ENCODE measurements at places on chromosomes 12 and 14.

DNA sequence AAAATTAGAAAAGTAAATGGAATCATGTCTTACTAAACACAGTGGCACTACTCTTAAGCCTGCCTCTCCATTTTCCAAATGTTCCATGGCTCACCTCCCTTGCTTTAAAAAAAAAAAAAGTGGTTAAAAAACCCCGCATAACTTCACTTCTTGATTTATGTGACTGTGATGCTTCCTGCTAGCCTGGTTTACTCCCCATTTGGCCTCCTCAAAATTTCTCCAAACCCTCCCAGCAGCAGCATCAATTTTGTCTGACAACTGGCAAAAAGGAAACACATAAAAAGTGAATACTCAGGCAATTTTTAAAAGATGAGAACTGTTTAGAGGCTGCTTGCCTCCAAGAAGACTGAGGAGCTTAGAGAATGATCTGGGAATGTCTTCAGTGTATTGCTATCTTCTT is 17.8 kb upstream of the EGLN3 start:
- DNase-seq: no peak

GRCh38 chr14:67998834-67999233 is 179.3 kb downstream of the RAD51B start:
- DNase-seq: no peak

DNA sequence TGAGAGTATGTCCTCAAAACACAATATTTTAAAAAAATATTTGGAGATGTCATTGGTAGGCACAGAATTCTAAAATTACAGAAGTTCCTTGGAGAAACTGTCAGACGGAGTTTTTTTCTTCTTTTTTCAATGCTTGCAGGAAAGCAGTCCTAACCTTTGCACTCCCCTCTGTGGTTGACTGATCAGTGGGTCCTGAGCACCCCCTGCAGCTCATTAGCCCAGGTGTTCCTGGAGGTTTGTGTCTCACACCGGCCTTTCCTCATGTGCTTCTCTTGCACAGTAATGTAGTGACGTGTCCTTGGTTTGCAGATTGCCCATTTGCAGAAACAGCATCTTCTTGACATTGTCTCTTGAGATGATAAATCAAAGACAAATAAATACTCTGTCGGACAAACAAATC is 513.0 kb downstream of the TMEM121 start:
- DNase-seq: peak; percentile 65

DNA sequence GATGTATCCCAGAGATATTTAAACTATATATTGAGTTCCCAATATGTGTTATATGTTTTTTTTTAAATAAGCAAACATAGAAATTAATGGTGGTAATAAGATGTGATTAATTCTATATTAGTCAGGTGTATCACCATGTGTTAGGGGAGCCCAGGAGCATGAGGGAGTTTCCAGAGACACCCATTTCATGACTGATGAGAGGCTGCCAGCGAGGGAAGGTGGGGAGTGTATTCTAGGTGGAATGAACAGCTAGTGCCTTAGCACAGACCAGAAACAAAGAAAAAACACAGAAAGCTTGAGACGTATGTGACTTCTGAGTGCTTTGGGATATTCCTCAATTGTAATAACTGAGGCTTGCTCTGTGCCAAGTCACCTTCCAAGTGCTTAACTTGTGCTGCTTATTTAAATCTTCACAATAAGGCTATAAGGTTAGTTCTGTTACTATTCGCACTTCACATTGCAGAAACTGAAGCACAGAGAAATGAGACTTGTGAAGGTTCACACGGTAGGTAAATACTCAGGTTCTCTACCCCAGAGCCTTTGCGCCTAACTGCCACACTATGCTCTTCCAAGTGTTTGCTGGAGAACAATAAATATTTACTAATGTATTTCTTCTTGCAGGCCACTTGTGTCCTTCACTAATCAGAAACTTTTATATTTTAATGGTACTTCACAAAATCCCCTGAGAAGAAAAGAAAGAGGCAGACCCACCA is 17.9 kb upstream of the MGP start:
- DNase-seq: no peak

GRCh38 chr12:64752833-64753238 is 6.4 kb downstream of the GNS start:
- no peak for DNase-seq

DNA sequence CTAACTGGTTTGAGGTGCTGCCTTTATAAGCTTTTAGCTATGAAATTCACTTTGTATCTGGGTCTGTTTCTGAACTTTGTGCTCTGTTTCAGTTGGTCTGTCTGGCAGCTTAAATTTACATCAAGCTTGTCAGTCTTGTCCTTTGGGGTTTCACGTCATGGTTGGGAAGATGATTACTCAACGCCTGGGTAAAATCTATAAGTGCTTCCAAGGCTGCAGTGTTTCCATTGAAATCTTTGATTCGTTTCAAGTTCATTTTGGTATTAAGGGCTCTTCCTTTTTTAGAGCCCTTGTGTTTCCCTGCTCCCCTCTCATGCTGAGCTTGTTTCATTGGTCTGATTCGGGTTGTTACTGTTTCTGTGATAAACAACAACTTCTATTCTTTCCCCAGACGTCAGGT is 58.2 kb downstream of the FBXW8 start:
- no peak for DNase-seq

GRCh38 chr12:25320123-25321006 is 69.6 kb upstream of the KRAS start:
- DNase-seq: no peak

- peak; percentile 47 for DNase-seq
Observed at GRCh38 chr14:88411039-88411438, 25.6 kb downstream of the SPATA7 start.

GRCh38 chr12:105468464-105468863 is 138.0 kb downstream of the C12orf75 start:
- no peak for DNase-seq

- no peak for DNase-seq
Observed at GRCh38 chr12:81105687-81106086, 27.8 kb downstream of the ACSS3 start.

DNA sequence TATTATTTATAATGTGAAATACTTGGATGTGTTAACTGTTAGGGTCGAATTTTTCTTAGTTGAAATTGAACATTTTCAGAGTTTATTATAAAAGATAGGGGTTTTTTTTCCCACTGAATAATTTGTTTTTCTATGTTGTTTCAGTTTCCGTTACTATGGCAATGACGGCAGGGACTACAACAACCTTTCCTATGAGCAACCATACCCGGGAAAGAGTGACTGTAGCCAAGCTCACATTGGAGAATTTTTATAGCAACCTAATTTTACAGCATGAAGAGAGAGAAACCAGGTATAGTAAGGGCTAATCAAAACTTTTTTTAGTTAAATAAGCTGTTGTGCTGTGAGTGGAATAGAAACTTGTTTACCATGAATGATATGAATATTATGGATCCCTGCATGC is 35.1 kb upstream of the BMAL2 start:
- no peak for DNase-seq

GRCh38 chr14:23605931-23606585 is 27.5 kb upstream of the JPH4 start:
- DNase-seq: no peak

GRCh38 chr12:48296586-48297282 is 54.0 kb downstream of the ZNF641 start:
- peak; percentile 90 for DNase-seq

- no peak for DNase-seq
Observed at GRCh38 chr14:69619012-69619411, 7.6 kb downstream of the SUSD6 start.

- no peak for DNase-seq
Observed at GRCh38 chr12:64911081-64911480, 86.6 kb downstream of the TBC1D30 start.

GRCh38 chr14:102993523-102993922 is 63.8 kb downstream of the CDC42BPB start:
- DNase-seq: no peak

- DNase-seq: peak; percentile 65
Observed at GRCh38 chr14:75440733-75441477, 13.1 kb downstream of the JDP2 start.

DNA sequence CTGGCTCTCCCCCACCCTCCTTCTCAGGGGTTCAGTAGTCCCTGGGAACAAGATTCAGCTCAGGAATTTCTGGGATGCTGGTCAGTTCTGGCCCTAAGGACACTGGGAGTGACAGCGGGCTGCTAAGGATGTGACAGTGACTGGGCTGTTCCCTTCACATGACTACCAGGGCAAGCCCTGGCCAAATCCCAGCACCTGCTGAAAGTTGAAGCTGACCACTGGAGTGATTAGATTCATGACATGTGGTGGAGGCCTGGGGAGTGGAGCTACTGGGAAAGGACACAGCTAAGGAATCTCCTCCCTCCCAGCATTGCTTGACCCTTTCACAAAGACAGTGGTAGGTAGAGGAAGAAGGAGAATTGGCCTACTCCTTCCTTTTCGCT is 204.9 kb downstream of the DAD1 start:
- no peak for DNase-seq

- DNase-seq: no peak
Observed at GRCh38 chr12:116934908-116935705, 24.4 kb downstream of the FBXW8 start.

DNA sequence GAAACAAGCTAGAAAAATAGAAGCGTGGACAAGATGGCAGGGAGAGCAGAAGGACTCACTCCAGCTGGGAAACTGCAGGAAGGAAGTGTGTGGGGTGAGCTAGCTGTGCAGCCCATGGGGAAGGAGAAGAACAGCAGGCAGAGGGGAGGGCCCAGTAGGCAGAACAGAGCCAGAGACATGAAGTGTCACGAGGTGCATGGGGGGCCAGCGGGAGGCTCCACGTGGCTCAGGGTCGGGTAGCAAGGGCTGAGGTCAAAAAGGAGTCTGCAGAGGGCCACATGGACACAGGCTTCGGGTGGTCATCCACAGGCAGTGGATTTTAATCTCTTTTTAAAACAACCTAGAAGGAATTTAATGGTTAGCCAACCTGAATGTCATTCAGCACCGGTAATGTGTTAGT is 669.0 kb downstream of the BCL11B start:
- no peak for DNase-seq

DNA sequence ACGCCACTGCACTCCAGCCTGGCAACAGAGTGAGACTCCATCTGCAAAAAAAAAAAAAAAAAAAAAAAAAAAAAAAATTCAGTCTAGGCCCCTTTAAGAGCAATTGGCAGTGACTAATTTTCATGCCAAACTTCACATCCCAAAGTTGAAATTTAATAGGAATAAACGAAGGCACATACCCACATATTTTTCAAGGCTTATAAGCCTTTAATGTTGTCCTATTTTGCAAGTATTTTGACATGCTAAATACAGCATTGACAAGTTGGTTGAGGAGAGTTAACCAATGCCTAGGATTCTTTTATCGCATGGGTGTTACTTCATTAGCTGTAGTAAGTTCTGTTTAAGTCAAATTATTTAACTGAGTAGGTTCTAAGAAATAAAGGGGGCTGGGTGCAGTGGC is 23.5 kb upstream of the HIP1R start:
- no peak for DNase-seq

- peak; percentile 96 for DNase-seq
Observed at GRCh38 chr12:13100882-13101769, 2.3 kb downstream of the GSG1 start.

DNA sequence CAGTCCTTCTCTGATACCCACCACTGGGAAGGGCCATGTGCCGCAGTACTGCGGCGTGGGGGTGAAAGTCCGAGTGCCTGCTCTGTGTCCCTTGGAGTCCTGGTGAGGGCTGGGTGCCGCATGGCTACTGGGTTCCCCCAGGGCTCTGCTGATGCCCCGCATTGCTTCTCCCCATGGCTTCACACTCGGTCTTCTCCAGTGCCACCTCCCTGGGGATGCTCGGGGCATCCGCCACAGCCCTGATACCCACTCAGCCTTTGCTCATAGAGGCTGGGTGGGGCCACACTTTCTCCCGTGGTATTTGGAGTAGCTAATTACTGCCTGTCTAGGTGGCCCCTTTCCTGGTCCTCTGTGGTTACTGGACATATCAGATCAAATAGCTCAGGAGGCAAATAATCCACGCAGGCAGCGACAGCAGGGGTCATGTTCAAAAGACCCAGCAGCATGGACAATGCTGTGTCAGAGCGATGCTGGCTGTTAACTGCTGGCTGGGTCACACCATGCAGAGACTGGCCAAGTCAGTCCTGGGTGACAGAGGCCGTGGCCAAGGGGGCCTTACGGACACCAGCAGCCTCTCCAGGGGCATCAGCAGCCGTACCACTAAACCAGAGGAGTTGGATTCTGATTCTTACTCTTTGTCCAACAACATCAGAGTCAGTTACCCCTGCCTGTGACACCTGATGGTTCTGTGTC is 106.5 kb downstream of the ADGRD1 start:
- peak; percentile 36 for DNase-seq

DNA sequence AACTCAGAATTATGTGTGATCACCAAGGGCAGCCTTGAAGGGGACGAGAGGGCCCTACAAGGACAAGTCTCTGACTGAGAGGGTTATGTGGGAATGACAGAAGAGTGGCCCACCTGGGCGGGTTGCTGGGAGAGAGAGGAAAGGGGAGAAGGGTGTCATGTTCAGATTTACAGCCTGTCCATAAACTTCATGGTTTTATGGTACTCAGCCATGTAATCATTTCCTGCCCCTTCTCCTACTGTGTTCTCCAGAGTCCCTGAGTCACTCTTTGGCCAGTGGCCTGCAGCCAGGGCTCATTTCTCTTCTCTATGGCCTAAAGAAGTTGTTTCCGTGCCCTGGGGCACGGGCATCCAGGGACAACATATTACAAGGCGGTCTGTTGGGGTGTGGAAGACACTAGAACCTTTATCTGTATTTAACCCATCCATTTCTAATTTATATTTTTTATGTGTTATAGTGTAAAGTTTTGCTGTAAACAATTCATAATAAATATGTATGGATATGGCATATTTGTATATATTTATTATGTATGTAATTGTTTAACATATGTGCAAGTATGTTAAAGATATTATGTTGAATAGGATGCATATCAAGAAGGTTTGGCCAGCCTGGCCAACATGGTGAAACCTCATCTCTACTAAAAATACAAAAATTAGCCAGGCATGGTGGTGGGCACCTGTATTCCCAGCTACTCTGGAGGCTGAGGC is 26.9 kb downstream of the DDX47 start:
- DNase-seq: no peak

- no peak for DNase-seq
Observed at GRCh38 chr12:40144023-40144422, 38.1 kb upstream of the SLC2A13 start.

GRCh38 chr12:116861320-116861719 is 19.9 kb downstream of the HRK start:
- no peak for DNase-seq
